Substantia nigra (tissue), 51 donors: ENCODE measurements at places on chromosomes 16 and 17.

GRCh38 chr17:81601525-81602120 lies 35.3 kb downstream of the NPLOC4 start:
- peak; percentile 14 for DNase-seq

- no peak for DNase-seq
Measured at GRCh38 chr17:38507436-38507835, 79.2 kb downstream of the ARHGAP23 start.

DNA sequence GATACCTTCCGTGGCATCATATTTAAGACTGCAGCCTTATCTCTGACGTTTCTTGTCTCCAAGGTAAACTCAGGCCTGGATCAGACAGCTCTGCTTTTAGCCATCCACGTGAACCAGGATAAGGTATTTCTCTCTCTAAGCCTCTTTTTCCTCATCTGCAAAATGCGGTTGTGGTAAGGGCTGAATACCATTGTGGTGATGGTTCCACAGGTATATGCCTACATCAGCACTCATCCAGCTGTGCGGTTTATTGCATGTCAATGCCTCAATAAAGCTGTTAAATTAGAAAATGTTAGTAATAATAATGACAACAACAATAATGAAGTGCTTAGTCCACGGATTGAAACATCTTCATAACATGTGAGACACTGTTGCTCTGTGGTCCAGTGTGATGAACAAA lies 104.4 kb downstream of the GRIN2A start:
- no peak for DNase-seq

- peak; percentile 38 for DNase-seq
Measured at GRCh38 chr17:79400989-79401703, 209.7 kb downstream of the RBFOX3 start.

GRCh38 chr17:5121186-5121841 lies 5.5 kb downstream of the USP6 start:
- DNase-seq: no peak

DNA sequence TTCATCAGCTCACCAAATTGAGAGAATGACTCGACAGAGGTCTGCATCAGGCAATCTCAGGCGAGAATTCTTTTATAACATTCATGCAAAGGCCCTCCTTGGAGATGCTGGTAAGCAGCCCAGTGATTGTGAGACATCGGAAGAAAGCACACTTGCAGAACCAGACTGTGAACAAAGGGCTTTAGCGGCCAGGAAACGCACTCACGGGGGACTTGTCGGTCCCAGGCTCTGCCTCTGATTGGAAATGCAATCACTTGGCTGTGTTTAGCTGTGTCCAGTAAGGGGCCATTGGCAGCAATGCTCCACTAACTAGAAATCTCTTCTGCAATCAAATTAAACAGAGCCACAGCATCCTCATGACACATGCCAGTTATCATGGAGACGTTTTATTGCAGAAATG lies 226.7 kb upstream of the CDH13 start:
- no peak for DNase-seq

- no peak for DNase-seq
Measured at GRCh38 chr16:53737552-53737951, 33.6 kb downstream of the FTO start.

DNA sequence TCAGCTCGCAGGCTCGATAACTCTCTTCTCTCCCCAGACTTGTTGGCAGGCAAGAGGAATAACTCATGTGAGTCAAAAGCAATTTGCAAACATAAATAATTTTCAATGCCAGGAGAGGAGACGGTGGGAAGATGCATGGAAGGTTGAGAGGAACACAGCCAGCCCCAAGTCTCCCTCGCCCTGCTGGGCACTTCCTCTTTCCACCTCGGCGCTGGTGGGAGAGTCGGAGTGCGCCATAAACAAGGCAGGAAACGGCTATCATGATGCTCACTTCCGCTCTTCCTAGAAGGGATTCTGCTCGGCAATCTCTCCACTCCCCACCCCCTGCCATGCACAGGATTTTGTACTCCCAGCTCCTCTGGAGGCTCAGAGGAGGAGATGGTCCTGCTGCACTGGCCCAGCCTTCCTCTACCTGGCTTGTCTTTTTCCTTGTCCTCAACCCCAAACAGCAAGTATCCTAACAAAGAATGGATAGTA lies 13.0 kb downstream of the CBX4 start:
- DNase-seq: no peak

DNA sequence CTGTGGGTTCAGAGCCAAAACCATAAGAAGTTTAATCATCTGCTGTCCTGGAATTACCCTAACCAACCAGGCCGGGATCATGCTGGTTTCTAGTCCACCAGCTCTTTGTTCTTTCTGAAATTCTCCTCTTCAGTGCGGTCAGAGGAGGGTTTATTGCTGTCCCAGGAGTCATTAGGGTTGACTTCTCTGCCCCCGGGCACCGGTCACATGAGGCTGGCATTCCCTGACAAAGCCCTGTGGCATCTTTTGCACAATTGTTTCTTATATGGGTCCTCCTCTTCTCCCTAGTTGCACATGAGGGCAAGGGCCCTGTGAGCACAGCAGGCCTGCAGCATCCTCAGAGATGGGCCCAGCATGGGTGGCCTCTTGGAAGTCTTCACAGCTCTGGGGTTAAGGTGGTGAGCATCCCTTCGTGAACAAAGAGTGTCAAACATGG lies 243.9 kb downstream of the IRF8 start:
- DNase-seq: no peak

DNA sequence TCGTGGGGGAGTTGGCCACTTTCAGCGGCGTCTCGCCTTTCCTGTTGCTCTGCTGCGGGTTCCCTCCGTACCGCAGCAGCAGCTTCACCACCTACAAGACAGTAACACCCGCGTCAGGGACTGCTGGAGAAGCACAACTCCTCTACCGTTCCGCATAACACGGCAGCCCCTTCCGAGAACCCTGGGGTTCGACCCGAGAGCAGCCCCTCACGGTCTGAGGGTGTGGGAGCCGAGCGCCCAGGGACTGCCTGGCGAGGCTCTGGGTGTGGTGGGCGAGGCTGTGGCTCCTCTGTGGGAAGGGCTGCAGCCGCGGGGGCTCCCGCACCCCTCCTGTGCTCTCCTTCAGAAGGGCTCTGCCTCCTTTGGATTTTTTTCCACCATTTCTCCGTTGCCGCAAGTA lies 68.6 kb downstream of the ZNF778 start:
- no peak for DNase-seq
